Transverse colon (tissue), 4 donors: ENCODE measurements at places on chromosomes 4 and X. TPM values are rescaled to one million over a fixed set of nuclear protein-coding genes. Genes with fewer than 3 reads are reported as not detected.

Gene MAGEC2
- not detected for total RNA-seq

Gene RAP1GDS1
- 42.5 TPM for total RNA-seq

Gene KCTD8
- total RNA-seq = 0.37 TPM

Gene GAGE12F
- not detected for total RNA-seq

Gene INTS12
- 21.7 TPM for total RNA-seq

Gene RPA4
- 1.1 TPM for total RNA-seq

Gene LUZP4
- total RNA-seq = not detected

Gene NUP62CL
- total RNA-seq = 6.4 TPM
